OCI-M1 (cell line): ENCODE measurements at places on chromosomes 1 and 21.

DNA sequence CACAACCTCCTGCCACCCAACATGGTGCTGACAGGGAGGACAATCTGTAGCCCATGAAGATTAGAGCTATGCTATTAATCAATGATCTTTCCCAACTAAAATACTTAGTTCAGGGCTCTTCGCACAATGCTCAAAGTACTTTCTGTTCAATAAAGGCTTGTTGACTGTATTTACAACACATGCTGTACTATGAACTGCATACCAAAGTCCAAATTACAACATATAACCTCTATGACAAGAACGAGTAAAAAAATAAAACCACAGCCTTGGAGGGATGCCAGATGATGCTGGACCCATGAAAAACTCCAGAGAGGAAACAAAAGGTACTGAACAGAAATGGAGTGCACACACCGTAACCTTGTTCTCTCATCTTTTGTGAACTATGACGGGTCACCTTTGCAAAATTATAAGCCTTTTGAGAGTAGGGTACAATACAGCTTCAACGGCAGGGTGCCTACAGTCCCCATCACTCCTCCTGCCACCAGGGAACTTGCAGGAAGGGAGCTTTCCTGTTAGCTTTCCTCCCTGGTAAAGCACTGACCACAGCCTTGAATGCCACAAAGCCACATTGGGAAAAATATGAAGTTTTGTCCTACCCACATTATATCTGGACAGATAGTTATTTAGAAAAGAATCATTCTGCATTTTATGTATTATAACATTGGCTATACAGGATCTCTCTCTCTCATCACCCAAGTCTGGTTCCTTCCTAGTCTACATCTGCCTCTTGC, 175.6 kb downstream of the NRIP1 start:
- DNase-seq: peak; percentile 23

DNA sequence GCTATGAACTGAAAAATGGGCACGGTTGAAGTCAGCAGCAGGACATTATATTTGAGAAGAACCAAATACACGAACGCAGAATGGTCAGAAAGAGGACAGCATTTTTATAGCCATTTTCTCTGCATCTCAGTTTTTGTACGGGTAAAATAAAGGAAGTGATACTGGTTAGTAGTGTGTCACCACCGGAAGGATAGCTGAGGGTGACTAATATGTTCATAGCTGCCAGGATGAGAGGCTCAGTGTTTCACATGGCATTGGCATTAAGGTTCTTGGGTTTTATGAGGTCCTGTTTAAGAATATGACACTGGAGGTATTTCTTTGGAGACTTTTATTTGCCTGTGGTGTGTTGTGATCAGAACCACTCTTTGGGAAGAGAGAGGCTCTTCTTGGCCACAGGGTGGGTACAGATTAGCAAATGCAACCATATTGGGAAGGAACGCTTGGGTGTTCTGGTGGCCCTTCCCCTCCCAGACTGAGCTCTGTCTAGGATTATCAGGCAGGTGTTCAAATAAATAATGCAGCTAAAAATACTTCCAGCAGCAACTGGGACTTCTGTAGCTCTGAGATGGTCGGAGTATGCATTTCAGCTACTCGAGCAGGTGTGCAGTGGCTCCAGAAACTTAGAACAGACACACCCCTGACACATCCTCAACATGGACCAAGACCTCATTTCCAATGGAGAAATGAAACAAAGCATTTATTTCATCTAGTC, 158.2 kb downstream of the PBX1 start:
- no peak for DNase-seq

DNA sequence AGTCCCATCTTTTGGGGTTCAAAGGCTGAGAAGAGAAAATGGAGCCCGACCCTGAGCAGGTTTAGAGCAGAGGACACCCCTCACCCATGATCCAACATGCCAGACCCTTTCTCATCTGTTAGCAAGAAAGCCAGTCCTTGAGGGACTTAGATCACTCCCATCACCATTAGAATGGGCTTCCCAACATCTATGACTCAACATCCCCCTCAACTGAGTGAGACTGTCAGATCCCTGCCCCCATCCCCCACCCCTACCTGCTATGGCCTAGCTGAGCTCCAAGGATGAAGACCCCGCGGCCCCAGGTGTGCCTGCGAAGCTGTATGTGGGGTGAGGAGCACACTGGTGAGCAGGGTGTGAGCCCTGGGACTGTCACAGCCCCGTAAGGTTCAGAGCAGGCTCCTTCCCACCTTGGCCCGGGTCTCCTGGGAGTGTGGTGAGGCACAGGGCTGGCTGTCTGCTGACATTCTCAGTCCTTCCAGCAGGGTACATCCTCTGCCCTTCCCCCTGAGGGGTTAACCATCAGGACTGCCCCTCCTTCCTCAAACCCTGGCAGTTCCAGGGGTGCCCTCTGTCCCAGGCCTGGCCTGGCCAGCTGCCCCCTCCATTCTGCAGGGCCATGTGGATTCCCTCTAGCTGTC, 21.4 kb upstream of the BLACAT1 start:
- DNase-seq: no peak

DNA sequence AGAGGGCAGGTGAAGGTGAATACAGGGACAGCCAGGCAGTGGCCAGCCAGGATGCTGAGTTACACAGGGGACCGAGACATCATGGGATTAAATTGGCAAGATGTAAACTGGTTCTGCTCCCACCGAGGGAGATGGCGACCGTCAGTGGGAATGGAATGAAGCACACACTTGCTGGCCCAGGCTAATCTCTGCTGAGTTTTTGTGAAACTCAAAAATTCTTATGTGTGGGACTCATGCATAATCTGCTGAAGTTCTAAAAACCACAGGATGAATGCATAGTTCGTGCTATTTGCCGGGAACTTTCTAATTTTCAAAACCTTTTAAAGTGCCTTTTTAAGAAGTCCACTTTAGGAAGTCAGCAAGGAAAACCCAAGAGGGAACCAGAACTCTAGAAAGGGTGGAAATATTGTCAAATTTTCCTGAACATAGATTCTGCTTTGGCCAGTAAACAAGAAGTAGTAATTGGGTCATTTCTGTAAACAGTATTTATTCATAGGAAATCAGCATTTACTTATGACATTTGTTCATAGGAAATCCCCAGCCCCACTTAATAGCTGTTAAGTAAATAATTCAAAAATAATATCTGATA, 85.4 kb upstream of the ROR1 start:
- DNase-seq: no peak

DNA sequence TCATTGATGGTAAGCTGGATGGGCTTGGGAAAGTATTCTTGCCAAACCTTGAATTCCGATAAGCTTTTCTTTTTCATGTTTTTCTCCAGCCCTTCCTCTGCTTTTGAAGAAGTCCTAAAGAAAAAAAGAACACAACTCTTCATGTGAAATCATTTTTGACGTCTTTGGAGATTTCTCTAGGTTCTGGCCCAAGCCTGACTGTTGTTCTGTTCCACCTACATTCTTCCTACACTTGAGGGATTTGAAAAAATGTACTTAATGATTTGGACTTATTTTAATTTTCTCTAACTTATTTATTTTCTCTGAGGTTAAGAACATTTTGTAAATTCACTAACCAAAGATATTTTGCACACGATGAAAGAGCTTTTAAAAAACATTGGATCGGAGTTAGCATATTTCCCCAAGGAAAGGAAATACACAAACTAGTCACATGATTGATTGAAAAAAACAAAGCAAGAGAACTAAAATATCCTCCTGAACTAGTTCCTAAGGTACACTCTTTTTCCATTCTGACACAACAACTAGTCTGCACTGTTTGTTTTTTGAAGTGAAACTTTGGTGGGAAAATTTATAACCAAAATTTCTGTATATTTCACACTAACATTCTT, 82.3 kb downstream of the LTN1 start:
- DNase-seq: no peak

DNA sequence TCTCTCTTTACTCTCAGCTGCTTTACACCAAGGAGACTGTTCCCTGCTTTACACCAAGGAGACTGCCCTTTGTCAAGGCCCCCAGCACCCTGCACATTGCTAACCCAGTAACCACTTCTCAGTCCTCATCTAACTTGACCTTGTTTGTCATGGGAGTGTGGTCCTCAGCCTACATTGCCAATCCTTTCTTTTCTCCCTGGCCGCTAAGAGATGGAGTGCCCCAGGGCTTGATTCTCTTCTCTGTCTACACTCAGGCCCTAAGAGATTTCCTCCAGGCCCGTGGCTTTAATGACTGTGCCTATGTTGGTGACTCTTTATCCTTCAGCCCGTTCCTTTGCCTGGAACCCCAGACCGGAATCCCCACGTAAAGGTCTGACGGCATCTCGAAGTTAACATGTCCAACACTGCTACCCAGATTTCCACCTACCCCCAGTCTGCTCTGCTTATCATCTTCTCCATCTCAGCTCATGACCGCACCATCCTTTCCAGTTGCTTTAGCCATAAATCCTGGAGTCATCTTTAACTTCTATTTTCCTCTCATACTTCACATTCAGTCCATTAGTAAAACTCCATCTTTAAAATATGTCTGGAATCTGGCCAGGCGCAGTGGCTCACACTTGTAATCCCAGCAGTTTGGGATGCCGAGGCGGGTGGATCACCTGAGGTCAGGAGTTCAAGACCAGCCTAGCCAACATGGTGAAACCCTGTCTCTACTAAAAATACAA, 9.5 kb upstream of the SEMA4A start:
- DNase-seq: no peak

DNA sequence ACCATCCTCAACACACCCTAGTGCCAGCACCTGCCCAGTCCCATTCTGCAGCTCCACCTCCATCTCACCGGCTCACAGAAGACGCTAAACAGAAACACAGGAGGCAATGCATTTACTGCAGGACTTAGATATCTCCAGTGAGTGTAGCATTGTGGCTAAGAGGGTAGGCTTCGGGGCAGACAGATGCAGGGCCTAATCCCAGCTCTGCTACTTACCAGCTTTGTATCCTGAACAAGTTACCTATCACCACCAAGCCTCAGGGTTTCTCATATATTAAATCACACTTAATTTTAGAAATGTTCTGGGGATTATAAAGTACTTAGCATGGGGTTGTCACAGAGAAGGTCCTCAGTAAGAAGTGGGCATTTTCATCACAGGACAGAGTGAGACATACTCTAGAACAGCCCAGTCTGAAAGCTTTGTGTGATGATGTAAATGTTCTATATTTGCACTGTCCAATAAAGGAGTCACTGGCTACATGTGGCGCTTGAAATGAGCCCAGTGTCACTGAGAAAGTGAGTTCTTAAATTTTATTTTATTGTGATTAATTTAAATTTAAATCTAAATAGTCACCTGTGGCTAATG, 149.3 kb upstream of the C8B start:
- no peak for DNase-seq

GRCh38 chr21:41602531-41602930, 94.6 kb upstream of the TMPRSS2 start:
- DNase-seq: no peak

GRCh38 chr1:212366901-212367300, 47.8 kb downstream of the PACC1 start:
- no peak for DNase-seq

DNA sequence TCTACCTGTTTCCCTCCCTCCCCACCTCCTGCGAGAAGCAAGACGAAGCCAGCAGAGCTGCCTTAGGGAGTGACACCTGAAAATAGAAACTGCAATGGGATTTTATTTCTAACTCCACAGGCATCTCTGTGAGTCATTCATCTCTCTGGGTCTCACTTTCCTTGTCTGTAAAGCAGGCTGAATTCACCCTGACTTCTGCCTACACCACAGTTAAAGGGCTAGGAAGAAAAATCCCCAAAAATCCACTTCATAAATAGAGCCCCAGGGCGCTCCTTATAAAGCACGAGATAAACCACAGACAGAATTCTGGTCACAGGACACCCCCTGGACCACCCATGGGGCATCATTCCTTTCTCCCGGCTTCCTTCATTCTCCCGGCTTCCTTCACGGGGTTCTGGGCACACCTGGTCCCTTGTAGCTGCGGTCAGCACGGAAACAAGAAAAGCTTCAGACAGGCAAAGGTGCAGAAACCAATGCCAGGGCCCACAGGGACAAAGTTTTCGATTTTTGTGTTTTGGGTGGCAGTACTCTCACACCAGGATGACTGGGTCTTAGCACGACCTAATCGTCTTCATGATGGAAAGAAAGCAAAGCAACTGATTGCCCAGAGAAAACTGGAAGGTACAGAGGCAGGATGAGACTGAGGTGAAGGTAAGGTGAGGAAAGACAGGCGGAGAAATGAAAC, 2.8 kb upstream of the H6PD start:
- no peak for DNase-seq

- peak; percentile 48 for DNase-seq
These were observed 82.0 kb downstream of the DISP1 start for GRCh38 chr1:222896630-222897526.

DNA sequence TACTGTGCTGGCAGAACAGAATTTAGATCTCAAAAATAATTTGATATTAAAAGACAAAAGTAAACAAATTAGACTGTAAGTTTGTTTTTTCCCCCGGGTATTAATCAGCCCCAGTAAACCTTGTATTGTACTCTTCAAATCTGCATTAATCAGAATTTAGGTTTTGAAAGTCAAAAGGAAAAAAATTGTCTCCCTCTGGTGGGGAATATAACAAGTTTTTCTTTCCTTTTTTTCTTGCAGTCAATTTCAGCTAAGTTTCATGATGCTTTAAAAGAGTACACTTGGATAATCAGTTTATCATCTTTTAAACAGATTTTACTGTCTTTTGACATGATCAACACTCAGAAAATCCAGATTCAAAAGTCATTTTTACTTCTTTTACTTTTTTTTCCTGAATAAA, 134.5 kb upstream of the PKN2 start:
- peak; percentile 53 for DNase-seq

GRCh38 chr21:25643486-25643885, 4.4 kb downstream of the JAM2 start:
- DNase-seq: no peak

GRCh38 chr1:117815926-117816325, 113.5 kb downstream of the GDAP2 start:
- DNase-seq: no peak

- no peak for DNase-seq
These were observed 6.5 kb downstream of the AK5 start for GRCh38 chr1:77288275-77288674.

- no peak for DNase-seq
These were observed 65.4 kb downstream of the NPHP4 start for GRCh38 chr1:5926686-5927435.

DNA sequence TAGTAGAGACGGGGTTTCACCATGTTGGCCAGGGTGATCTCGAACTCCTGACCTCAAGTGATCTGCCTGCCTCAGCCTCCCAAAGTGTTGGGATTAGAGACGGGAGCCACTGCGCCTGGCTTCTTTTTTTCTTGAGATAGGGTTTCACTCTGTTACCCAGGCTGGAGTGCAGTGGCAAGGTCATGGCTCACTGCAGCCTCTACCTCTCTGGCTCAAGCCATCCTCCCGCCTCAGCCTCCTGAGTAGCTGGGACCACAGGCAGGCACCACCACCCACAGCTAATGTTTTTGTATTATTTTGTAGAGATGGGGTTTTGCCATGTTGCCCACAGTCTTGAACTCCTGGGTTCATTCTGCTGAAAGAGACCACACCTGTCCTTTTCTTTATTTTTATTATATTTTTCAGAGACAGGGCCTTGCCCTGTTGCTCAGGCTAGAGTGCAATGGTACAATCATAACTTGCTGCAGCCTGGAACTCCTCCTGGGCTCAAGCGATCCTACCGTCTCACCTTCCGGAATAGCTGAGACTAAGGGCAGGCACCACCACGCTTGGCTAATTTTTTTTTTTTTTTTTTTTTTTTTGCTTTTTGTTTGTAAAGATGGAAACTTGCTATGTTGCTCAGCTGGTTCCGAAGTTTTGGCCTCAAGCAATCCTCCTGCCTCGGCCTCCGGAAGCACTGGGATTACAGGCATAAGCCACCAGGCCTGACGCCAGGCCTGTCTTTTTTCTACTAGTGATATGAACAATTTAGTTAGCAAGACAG, 3.1 kb downstream of the LMNA start:
- no peak for DNase-seq

- DNase-seq: no peak
These were observed 139.6 kb upstream of the WNT4 start for GRCh38 chr1:22282364-22282995.

GRCh38 chr1:110308247-110308646, 30.9 kb upstream of the RBM15 start:
- DNase-seq: no peak
